Left renal cortex interstitium (tissue), 4 donors: ENCODE measurements at places on chromosomes 1 and 21.

DNA sequence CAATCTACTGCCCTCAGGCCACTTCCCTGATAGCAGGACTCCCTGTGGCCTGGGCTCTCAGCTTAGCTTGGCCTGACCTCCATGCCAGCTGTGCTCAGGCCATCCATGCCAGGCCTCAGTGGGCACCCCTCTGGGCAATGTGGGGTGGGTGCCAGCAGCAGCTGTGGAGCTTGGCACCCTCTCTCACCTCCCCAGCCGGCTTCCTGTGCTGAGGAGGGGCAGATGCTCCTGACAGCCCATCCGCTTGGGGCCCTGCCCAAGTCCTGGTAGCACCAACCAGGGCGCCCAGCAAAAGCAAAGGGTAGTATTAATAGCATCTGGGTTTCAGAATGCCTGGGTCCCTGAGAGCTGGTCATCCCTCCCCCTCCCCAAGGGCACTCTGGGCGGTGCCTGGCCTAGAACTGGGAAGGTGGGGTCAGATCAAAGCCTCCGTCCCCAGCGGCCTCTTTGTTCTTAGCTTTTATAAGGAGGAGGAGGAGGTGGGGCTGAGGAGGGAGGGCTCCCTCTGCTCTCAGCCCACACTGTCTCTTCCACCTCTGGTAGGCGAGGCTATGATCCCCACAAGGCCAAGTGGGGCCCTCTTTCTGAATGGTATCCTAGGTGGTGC, 6.1 kb downstream of the EFNA4 start:
- DNase-seq, result no peak

- DNase-seq, result no peak
Observed at GRCh38 chr1:156626079-156626438, 6.8 kb downstream of the HAPLN2 start.

GRCh38 chr1:38291336-38291735, 244.7 kb upstream of the POU3F1 start:
- DNase-seq, result no peak

GRCh38 chr1:21117597-21118001, 59.1 kb downstream of the EIF4G3 start:
- DNase-seq, result no peak

GRCh38 chr1:118335331-118335732, 150.3 kb upstream of the SPAG17 start:
- DNase-seq, result no peak

DNA sequence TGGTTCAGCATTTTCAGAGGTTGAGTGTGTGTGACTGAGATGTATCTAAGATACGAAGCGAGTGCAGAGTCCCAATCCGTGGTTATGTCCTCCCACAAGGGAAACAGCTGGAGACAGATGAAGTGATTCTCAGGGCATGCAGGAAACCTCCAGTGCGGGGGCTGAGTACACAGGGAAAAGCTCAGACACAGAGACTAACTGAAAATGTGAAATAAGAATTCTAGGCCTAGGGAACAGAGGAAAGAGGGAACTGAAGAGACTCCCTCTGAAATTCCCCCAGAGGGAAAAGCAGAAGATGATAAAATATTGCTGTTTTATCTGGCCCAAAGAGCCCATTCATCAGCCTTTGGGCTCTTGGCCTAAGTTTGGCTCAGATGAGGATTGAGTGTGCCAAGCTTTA, 116.8 kb downstream of the LRRC53 start:
- DNase-seq, result no peak

DNA sequence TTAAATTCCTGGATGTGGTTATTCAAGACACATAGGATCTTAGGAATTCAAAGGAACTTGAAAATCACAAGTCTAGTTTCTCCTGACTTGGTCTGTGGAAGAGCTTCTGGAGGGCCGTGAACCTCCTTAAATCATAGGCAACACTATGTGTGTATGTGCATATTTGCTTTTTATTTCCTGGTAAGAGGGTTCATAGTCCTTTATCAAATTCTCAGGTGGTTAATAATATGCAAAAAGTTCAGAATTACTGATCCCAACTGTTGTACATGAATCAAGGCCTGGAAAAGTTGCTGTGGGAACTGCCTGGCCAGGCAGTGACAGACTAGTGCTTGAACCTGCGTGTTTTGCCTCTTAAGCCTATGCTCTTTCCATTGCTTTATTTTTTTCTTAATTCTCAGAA, 12.9 kb downstream of the MTR start:
- DNase-seq, result no peak
